Fibroblast of skin of left quadriceps (primary cell): ENCODE measurements at places on chromosomes 5 and 9.

DNA sequence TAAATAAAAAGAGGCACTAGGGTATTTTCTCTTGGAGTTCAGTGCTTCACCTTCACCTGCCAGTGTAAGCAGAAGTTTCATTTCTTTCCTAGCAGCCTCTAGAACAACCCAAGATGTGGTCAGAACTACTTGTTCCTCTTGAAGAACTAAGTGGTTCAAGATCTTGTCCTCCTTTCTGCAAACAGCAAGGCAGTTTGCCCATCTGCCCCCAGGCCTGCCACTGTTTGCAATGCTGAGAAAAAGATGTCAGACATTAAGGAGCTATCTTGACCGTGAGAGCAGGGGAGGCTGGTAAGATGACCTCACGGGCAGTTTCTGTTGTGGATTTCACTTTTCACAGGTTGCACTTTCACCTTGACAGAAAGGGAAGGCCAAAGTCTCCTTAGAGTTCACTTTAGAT, 52.0 kb upstream of the KLF4 start:
- DNase-seq: no peak

GRCh38 chr5:44875661-44876605, 67.2 kb downstream of the MRPS30 start:
- no peak for DNase-seq

DNA sequence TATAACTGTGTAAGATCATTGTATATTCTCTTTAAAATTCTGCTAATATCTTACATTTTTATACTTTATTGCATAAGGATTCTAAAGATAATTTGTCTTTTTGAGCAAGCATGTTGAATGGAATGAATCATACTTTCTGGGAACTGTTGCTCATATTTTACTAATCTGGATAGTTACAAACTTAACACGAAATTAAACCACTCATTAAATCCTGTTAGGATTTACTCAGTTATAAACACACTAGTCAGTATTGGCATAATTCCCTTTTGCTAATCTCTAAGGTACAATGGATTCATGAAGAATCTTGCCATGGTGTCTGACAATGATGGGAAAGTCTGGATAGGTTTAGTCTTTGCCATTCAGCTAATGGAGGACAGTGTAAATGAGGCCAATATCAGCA, 338.1 kb upstream of the SMC2 start:
- DNase-seq: peak; percentile 12

DNA sequence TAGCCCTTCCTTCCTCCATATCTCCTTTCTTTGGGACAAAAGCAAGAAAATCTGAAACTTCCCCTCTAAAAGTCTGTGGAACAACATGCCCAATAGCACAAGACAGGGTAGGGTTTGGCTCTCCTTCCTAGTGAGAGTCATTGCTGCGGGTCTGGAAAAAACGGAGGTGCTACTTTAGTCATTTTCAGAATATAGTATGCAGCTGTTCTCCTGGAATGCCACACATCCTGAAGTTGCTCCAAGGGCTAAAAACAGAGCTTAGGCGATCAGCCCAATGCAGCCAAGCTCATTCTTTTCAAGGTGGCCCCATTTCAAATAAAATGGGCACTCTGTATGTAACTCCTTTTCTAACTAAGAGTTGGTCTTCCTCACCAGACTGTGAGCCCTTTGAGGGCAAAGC, 39.5 kb upstream of the MYOT start:
- no peak for DNase-seq

DNA sequence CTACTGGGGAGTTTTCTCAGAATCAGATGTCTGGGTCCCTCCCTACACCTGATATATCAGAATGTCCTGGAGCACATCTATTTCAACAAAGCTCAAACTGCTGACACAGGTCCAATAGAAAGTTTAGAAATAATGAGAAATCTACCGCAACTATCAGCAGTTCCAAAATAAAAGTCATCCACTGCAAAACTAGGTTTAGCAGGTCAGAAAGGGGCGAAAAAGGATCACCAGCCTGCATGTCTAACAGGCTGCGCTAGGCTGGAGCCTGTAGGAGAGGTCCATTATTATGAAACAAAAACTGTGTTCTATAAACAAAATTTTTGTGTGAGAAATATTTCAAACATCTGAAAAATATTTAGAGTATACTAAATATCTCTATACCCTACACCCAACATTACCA, 84.1 kb upstream of the RNF38 start:
- DNase-seq: no peak

GRCh38 chr9:136754059-136754572, 3.9 kb downstream of the LCN8 start:
- no peak for DNase-seq

GRCh38 chr5:123659495-123659894, 147.5 kb downstream of the CSNK1G3 start:
- no peak for DNase-seq

GRCh38 chr5:167217097-167217743, 1074.2 kb upstream of the WWC1 start:
- DNase-seq: no peak

GRCh38 chr9:121398374-121398773, 28.3 kb upstream of the STOM start:
- DNase-seq: peak; percentile 95

DNA sequence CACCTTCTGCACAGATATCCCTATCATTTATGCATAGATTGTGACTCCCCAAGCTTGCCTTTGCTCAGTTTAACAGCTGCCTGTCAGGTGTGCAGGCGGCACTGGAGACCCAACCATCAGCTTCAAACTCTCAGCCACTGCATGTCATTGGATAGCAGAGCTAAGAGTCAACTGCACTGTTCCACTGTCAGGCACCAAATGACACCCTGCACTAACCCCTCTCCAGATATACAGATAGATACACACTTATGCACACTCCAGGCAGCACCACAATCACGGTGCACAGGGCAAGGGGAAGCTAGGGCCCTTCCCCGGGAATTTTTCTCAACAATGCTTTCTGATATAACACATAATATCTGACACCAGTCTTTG, 142.3 kb downstream of the BNC2 start:
- DNase-seq: no peak

DNA sequence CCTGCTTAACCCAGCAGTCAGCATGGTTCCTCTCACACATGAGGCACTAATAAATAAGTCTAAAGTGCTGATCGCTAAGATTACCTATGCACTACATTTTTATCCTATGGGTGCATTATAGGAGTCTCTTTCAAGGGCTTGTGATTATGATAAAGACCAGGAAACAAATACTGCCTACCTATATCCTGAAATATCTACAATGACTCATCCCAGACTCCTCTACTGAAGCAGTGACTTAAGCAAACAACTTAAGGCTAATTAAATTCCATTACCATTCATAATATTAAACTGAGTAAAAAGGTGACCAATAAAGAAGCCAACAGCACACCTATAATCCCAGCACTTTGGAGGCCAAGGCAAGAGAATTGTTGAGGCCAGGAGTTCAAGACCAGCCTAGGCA, 338.4 kb downstream of the DNAH5 start:
- no peak for DNase-seq
